ENCODE measurements at places on chromosomes 5 and 9.

GRCh38 chr5:66406761-66407336 lies 189.3 kb upstream of the MAST4 start:
- DNase-seq, result no peak

GRCh38 chr9:114580609-114581193 lies 6.9 kb upstream of the ATP6V1G1 start:
- DNase-seq, result no peak

DNA sequence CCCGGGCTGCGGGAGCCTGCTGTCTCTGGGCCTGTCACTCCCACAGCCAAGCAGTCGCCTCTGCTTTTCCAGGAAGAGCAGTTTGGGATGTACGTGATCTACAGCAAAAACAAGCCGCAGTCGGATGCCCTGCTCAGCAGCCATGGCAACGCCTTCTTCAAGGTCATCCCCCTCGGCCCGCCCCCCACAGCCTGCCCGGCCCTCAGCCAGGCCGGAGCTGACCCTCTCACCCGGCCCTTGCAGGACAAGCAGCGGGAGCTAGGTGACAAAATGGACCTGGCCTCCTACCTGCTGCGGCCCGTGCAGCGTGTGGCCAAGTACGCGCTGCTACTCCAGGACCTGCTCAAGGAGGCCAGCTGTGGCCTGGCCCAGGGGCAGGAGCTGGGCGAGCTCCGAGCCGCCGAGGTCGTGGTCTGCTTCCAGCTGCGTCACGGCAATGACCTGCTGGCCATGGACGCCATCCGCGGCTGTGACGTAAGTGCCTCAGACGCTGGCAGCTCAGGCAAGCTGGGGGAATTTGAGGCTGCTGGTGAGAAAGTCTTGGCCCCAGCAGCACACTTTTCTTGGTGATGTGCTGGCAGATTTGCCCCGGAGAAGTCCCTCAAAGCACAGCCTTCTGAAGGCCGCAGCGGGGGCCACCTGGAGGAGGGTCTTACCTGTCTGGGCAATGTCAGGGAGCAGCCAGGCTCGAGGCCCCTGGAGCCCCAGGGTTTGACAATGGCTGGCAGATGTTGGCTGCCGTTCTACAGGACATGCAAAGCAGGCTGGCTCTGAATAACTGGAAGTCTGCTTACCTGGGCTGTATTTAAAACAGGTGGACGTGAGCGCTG lies 20.1 kb upstream of the LRRC14B start:
- no peak for DNase-seq

DNA sequence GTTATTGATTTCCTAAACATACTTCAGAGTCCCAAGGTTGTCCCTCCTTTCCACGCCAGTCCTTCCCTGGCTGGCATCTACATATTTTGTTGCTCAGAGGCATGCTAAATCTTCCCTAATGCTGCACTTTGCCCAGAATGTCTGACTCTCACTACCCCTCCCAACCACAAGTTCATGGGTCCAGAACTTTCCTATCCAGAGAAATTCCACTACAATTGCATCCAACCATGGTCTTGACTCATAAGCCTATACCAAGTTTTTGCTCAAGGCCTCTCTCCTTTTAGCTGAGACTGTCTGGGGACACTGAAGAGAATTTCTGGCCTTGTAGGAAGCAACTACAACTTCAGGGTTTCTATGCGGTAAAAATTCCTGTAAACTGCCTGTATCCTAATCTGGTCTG lies 206.3 kb downstream of the BNC2 start:
- no peak for DNase-seq

DNA sequence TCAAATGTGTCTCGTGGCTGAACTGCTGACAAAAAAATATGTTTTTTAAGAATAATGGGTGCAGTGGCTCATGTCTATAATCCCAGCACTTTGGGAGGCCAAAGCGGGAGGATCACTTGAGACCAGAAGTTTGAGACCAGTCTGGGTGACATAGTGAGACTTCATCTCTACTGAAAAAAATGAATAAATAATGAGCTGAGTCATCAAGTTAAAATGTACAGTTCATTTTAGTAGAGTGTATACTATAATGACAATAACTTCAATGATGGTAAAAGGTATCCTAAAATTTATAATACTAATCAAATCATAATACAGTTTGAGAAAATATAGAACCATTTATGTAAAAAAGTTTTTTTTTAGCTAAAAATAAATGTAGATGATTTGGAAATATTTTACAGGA lies 37.9 kb upstream of the TJP2 start:
- no peak for DNase-seq

GRCh38 chr5:24391816-24392215 lies 253.0 kb downstream of the CDH10 start:
- DNase-seq, result no peak

DNA sequence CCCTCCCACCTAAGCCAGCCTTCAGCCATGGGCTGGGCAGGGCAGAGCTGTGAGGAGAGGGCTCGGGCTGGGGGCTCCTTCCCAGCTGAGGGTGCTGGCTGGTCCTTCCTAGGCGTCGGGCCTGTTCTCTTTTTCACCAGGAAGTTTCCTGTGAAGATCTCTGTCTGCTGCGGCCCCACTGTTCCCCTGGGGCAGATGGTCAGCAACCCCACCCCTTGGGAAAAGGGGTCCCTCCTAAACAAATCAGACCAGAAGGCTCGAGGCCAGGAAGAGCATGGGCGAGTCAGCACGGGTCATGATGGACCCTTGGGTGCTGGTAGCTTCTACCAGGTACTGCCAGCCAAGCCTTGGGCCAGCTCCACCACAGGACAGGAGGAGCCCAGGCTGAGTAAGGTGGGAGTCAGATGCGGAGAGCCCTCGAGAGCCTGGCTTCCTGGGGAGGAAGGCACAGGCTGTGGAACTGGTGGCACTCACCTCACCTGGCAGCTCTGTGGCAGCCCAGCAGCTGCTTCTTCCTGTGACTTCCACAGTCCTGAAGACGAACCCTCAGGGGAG lies 3.5 kb downstream of the CACNA1B start:
- no peak for DNase-seq

DNA sequence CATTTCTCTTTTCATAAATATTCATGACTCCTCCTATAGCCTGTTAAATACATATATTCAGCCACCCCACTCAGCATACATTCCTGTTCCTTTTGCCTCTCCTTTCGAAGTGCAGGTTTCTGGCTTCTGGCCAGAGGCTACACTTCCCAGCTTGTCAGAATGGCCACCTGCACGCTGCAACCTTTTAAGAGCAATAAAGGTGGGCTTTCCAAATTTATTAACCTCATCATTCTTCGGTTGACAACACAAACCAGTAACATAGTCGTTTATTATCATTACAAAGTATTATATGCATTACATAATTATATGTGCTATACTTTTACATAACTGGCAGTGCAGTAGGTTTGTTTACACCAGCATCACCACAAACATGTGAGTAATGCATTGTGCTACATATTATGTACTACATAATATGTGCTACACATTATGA lies 16.5 kb upstream of the TMEM171 start:
- no peak for DNase-seq

DNA sequence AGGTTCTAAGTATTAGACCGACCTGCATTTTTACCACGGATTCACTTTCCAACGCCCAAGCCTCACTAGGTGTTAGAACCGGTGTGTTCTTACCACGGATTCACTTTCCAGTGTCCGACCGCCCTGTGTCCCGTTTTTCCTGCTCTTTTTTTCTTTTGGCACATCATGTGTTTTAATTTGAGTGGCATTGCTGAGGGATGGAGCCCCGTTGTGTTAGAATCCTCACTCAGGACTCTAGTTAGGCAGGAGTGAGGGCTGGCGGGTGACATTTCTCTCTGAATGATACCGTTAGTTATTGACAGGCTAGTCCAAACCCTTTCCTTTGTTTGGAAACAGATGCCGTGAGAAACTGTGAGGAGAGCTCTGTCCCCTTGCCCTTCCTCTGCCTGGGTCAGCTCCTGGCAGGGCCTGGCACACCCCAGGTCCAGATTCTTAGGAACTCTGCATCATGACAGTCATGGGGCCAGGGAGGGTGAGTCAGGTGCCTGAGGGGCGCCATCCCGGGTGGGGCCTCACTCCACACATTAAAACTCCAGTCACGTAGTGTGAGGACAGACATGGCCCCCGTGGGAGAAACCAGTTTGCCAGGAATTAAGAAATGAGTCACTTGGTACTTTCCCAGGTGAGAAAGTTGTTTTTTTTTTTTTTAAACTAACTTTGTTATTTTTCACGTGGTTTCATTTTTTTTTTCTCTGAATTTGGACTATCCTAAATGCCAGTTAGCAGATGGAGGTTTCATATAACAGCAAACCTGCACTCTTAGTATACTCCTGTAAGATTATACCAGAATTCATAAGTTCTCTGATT lies 15.8 kb downstream of the EXOC3 start:
- peak; percentile 62 for DNase-seq

GRCh38 chr9:127917603-127918002 lies 762 bp upstream of the ST6GALNAC4 start:
- no peak for DNase-seq

DNA sequence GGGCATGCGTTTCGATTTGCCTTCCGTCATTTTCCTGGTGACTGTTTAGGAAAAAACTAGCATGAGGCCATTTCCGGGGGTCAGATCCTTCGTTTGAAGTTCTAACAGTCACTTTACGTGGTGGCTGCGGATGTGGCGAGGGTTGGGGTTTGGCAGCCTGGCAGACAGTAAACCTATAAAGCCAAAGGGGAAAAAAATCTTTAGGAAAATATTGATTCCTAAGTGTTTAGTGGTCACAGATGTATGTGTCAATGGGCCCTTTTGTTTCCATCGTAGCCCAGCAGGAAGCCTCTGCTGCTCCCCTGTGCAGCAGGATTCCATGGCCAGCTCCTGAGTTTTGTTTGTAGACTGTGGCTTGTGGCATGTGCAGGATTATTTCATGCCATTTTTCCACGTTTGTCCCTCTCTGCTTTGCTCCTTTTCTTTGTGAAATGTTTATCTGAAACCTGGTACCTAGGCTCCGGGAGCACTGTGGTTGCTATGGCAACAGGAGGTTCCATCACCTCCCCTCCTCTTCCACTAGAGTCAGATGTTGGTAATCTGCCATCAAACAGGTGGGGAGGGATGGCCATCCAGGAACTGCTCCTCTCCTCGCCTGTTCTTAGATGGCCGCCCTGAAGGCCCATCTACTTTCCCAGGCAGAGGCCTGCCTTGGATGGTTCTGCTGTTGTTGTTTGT lies 202.3 kb downstream of the AOPEP start:
- DNase-seq, result no peak

DNA sequence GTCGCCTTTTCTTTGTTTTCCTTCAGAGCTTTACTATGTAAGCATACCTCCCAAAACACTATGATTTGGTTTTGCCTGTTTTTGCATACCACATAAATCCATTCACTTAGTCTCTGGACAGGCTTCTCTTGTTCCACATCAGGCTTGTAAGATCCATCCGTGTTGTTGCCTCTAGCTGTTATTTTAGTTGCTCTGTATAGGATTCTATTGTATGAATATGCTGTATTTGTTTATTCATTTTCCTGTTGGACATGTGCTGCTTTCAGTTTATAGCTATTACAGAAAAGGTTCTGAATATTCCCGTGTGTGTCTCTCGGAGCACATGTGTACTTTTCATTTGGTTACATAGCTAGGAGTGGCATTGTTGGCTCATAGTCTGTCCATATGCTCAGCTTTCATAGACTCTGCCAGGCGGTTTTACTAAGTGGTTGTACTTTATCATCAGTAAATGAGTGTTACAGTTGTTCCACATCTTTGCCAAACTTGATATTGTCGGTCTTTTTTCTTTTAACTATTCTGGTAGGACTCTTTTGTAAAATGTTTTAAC lies 41.8 kb downstream of the NUP214 start:
- no peak for DNase-seq

DNA sequence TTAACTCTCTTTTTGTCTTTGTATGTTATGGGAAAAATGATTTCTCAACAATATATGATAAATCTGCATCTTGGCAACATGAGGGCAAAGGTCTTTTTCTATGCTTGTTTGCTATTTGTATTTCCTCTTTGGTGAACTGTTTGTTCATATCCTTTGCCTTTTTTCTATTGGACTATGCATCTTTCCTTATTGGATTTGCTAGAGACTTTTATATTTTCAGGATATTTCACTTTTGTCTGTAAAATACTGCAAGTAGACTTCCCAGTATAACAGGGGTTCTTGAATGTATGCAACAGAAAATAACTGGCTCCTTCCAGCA lies 69.4 kb upstream of the SSBP2 start:
- DNase-seq, result no peak

DNA sequence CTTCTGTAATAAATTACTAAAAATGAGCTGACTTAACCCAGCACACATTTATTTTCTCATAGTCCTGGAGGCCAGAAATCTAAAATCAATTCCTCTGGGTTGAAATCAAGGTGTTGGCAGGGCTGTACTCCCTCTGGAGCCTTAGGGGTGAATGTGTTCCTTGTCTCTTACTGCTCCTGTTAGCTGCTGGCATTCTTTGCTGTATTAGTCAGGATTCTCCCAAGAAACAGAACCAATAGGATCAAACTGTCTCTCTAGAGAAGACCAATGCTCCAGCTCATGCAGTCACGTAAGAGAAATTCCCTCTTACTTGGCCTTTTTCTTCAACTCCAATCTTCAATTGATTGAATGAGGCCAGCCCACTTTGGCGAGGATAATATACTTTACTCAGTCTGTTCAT lies 15.3 kb upstream of the CD180 start:
- DNase-seq, result no peak

DNA sequence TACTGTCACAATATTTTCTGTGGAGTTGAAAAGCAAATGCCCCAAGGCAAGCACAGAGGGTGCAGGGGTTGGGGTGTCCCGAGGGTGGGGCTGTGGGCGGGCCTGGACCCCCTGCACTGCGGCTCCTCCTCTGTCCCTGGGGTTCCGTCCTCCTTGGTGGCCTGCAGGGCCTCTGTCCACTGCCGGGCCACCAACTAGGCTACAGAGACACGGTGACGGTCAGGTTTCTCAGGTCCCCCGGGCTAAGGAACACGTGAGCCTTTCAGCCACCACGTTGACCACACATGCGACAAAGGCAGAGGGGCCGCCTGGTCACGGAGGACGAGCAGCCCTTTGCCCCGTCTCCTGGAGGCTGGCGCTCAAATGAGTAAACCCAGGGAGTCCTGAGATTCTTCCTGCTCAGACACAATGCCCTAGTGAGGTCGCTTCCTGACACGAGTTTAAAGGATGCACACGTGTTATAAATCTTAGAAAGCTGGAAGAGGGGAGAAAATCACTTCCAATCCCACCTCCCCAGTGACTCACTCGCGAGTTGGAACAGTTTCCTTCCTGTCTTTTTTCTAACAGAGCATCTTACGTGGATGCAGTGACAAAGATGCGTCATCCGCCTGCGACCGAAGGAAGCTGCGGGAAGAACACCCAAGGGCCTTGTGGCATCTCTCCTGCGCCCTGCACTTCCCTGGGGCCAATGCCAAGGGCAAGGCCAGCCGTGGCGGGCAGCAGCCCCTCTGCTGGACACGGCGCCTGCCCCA lies 24.8 kb upstream of the OBP2B start:
- no peak for DNase-seq

- DNase-seq, result no peak
These were observed 37.5 kb upstream of the SUSD3 start for GRCh38 chr9:93020771-93021670.

- no peak for DNase-seq
These were observed 3.6 kb downstream of the FOXI1 start for GRCh38 chr5:170109059-170110031.

All from stimulated activated CD8-positive, alpha-beta memory T cell treated with anti-CD3 and anti-CD28 coated beads, Interleukin-4, amount 100 ng/mL, for 24 hours (primary cell).